ENCODE measurements at places on chromosomes 5 and 9.

DNA sequence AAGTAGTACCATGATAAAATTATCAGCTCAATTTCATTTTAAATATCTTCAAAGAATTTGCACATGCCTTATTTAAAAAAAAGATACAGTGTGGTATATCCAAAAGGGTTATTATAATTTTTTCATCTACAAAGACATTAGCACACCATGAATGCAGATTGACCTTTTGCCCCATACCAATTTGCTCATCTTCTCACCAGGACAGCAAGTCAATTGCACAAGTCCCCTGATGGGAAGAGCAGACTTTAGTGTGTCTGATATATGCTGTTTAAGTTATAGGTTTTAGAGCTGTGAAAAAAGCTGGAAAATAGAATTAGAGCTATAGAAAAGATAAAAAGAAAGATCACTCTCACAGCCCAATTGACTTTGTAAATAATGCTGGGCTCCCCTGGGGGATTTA is 325.8 kb upstream of the CDH6 start:
- no peak for DNase-seq

GRCh38 chr5:43646992-43647391 is 44.0 kb downstream of the NNT start:
- no peak for DNase-seq

DNA sequence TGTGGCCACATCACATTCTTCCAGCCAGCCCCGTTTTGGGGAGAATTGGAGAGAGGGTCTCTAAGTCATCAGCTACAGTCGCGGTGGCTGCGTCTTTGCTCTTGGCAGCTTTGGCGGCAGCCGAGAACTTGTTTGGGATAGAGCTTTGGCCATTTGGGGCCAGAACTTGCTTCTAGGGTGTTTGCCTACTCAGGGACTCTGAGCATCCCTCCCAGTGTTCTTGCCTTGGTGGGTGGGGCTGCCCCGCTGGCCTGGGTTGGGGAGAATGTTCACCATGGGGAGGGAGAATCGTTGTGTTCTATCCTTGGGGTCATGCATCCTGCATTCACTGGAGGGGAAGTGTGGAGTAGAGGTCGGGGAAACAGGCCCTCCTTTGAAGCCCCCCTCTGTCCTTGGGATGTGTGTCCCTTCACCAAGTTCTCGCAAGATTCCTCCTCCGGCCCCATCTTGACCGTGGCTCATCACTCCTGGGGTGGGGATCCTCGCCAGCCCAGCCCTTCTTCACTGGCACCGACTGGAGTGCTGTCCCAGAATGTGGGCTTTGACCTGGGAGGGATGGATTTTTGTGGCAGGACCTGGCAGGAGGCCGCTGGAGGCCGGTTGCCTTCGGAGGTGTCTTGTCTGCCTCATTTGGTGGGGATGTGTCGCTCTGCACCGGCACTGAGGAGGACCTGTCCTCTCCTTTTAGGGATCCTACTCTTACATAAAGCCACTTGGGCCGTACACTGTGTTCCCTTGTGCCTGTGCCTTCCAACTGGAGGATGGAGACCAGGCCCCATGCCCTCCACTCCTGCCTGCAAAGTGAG is 3.5 kb downstream of the PHF2 start:
- no peak for DNase-seq

DNA sequence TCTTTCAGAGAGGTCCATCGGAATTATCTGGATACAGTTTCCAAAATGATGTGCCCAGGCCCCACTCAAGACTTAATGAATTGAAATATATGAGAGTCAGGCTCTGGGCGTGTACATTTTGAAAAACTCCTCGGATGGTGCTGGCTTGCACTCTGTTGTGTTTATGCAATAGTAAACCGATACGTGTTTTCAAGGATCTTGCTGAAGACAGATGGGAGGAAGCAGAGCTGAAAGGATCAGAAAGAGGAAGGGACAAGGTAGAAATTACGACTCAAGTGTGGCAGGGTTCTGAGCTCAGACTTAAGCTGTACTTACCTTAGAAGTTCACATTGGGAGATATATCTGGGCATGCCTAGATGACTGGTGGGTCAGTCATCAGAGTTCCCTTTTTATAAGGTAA is 13.7 kb upstream of the STOM start:
- DNase-seq = no peak

- no peak for DNase-seq
These were observed 13.2 kb upstream of the IRX4 start for GRCh38 chr5:1895739-1896420.

DNA sequence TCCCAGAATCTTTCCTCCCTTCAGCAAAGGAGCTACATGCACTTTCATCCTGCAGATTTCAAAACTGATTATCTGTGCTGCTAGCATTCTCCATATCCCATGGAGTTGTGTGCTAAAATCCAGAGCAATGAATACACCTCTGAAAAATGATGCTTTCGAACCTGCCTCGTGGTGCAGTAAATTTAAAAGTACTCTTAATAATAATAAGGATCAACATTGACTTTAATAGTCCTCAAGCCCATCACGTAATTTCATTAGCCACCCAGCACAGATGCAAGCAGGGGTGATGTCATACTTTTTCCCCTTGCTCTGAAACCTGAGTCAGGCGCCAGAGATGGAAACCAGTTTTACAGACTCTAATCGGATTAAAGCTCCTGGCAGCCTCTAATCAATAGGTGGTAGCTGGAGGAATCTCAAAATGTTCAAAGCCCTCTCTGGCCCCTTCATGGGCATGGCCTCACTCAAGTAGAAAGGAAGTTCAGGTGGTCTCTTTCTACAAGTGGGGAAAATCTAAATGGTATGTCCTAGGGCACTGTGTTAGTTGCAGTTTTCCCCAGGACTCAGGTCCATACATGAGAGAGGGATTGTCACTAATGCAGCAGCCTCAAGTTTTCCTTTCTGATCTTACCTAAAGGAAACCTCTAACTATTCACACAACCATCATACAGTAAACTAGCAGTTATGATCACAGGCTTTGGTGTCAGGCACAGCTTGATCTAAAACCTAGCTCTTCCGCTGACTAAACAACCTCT is 221.6 kb upstream of the SLC30A5 start:
- DNase-seq = no peak

- DNase-seq = no peak
These were observed 297.5 kb upstream of the GRIN3A start for GRCh38 chr9:102035929-102036328.

- no peak for DNase-seq
These were observed 27.0 kb downstream of the PTGES start for GRCh38 chr9:129725795-129726251.

DNA sequence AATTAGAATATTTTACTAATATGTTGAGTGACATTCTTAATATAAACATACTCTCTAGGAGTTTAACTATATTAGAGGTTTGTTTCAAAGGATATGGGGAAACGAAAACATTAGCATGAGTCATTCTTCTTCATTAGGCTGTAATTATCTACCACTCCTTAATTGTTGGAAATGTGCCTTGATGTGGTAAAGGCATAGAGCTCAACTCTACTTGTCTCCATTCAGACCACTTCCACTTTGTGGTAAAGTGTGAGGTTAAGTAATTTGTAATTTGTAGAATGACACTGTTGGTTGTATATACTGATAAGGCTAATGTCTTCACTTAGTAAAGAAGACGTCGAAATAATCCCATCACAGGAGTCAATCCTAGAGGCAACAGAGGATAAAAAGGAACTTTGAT is 58.1 kb downstream of the HAPLN1 start:
- no peak for DNase-seq

- DNase-seq = no peak
These were observed 24.8 kb downstream of the RAI14 start for GRCh38 chr5:34680896-34681295.

DNA sequence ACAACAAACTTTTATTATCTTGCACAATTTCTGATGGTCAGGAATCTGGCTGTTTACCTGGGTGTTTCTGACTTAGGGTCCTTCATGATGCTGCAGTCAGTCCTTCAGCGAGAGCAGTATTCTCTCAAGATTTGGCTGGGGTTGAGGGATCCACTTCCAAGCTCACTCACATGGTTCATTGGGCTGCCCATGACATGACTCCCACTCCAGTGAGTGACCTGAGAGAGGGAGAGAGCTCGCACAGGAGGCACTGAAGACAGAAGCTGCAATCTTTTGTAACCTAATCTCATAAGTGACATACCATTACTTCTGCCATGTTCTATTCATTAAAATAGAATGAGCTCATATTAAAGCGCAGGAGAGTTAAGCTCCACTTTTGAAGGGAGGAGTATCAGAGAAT is 212.6 kb downstream of the SPATA31D1 start:
- no peak for DNase-seq

DNA sequence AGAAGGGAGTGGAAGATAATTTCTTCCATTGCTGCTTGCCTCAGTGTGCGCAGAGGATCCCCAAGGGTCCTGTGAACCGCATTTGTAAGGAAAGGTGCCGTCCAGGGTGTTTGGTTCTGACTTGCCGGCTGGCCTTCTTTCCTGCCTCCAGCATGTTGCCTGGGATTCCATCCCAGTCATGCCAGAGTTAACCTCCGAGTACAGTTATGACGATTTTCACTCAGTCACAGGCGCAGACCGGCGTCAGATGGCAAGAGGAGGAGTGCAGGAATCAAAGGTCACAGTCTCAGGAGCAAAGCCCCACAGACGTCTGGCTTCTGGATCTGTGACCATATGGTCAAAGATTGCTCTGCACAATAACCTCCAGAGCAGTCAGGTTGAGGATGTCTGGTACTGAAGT is 5.9 kb upstream of the GADD45G start:
- no peak for DNase-seq

DNA sequence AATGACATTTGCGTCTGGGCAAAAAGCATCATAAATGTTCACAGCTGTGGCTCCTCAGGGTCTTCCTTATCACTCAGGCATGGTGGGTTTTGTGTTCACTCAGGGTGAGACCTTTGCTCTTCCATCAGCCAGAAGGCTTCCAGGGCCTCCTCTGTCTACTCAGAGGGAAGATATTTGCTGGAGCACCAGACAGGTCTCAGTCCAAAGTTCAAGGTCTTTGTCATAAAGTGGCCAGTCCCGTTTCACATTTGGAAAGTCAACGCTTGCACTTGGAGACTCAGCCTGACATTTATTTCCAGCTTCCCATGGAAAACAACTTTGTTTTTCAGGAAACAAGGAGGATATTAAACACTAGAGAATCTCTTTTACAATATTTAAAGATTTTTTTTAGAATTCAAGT is 12.2 kb upstream of the CARTPT start:
- no peak for DNase-seq

- no peak for DNase-seq
These were observed 14.5 kb downstream of the VAV2 start for GRCh38 chr9:133977421-133978201.

DNA sequence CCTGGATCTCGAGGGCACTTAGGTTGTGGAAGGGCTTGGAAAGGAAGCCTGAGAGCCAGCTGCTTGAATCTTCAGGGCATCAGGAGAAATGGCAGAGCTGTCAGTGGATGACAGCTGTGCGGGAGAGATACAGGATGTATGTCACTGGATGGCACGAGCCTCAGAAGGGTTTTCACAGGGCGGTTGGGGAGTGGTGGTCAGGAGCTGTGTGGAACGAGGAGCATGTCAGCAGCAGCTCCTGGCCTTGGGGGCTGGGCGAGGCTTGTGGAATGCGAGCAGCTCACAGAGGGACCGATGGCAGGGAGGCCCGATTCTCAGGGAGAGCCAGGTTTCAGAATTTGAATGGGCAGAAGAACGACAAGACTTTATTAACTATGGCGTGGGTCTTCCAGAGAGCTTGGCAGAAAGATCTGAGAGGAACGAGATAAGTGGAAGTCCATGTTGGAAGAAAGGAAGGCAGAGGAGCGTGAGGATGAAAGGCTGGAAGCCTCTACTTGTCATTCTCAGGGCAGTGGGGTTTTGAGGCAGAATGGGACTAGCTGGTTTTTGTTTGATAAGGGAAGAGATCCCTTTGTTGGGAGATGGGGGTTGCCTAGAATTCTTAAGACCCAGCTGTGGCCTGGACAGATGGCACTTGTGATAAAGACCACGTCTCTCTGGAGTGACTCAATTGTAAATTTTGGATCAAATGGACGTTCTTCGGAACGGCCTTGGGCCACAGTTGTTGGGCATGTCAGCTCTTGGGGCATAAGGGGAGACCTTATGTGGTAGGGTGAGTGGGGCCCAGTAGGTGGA is 60.3 kb downstream of the SNX30 start:
- DNase-seq = no peak

DNA sequence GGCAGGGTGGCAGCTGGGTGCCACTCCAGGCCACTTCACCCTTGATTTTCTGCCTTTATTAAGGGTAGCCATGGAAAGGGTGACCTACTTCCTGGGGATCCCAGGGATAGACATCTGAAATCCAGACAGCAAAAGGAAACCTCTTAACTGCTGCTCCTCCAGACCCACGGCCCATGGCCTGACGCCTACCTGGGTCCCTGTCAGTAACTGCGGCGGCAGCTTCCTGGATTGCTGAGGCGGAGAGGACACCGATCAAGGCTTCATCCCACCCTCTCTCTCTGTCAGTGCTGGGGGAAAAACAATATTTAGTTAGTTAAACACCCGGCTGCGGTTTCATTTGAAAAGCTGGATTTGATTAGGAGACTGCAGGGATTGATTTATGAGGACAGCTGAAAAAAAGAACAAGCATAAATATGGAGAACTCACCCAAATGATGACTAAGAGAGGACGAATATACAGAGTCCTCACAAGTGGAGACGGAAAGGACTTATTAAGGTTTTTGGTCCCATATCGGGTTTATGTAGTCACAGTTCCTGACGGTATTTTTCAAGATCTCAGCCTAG is 158.7 kb upstream of the KLF4 start:
- DNase-seq = no peak

- DNase-seq = no peak
These were observed 450.2 kb downstream of the NR2F1-AS1 start for GRCh38 chr5:93130624-93131490.

DNA sequence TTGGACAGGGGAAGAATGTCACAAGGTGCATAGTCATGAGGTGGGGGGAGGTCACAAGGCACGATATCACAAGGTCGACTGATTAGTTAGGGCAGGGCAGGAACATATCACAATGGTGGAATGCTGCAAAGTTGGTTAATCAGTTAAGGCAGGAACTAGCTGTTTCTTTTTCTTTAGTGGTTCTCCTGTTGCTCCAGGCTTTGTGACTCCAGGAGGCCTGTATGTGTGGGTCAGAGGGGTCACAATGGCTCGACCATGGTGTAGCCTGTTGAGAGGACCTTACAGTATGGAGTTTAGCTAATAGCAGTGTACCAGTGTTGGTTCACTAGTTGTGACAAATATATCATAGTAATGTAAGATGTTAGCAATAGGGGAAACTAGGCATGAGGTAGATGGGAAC is 12.4 kb upstream of the FSD1L start:
- no peak for DNase-seq

DNA sequence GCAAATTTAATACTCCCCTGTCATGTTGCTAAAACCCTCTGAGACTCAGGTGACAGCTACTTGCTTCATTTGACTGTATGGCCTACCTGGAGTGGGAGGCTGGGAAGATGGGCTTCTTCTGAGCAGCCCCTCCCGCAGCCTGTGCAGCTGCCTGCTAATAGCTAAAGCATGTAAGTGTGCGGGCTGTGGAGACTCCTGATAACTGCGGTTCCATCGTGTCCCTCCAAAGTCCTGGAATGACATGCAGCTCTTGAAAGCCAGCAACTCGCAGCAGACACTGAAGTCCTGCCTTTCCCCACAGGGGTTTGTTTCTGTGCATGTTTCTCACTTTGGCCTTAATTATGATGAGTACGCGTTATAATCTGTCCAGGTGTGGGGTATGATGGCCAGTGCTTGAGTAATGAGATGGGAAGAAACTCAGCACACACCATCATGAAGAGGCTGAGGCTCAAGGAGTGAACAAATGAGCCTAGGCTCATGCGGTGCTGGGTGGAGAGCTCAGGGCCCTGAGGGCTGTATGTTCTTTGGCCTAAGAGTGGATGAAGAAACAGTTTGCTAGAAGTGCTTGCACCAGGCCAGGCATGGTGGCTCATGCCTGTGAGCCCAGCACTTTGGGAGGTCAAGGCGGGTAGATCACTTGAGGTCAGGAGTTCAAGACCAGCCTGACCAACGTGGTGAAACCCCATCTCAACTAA is 119.1 kb downstream of the DOCK2 start:
- no peak for DNase-seq

Data from stimulated activated CD4-positive, alpha-beta T cell treated with anti-CD3 and anti-CD28 coated beads, Interleukin-1b, Interleukin-23, amount 100 ng/mL, for 1 hour (primary cell).